IPS DF 6.9 (cell line): ENCODE measurements at places on chromosomes 16 and 17.

- no peak for DNase-seq
Measured at GRCh38 chr17:39903158-39903884, 15.1 kb downstream of the GSDMB start.

DNA sequence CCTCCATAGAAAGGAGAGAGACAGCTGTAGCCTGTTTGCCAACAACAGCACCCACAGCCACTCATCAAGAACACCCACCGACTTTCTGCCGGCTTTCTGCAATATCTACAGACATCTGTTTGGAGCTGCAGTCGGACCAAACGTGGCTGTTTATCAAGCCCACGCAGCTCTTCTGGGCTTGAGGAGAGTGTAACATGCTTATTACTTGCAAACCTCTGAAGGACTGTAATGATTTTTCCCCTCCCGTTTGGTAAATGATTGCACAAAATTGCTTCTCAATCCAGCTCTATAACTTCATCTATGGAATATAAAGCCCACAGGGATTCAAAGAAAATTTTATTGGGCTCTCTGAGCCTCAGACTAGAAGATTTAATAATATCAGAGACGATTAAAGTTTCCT, 100.5 kb downstream of the VAT1L start:
- no peak for DNase-seq

GRCh38 chr17:82436601-82437324, 13.8 kb downstream of the CYBC1 start:
- DNase-seq, result no peak

- DNase-seq, result no peak
Measured at GRCh38 chr17:40515491-40516041, 14.1 kb upstream of the TNS4 start.

DNA sequence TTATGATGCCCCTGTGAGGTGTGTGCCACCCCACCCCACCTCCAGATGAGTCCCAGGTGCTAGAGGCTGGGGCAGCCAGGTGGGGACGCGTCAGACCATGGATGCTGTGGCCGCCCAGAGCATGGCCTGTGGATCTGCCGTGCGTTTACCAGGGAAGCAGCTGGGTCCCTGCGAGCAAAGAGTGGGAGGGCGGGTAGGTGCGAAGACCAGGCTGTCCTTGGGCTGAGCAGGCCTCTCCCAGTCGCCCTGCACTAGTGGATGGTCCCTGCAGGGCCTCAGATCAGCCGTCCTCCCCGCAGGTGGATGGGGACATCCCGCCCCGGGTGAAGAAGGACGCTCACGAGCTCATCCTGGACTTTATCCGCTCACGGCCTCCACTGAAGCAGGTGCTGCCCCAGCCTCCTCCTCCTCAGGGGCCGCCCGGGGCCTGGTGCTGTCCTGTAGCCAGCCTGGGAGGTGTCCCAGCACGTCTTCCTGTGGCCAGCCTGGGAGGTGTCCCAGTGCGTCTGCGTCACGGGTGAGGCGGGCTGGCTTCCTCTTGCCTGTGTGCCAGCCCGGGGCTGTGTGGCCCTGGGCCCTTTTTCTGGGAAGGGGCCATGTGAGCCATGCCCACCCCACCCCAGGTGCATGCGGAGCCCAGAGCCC, 18.0 kb upstream of the TCF25 start:
- DNase-seq, result no peak

DNA sequence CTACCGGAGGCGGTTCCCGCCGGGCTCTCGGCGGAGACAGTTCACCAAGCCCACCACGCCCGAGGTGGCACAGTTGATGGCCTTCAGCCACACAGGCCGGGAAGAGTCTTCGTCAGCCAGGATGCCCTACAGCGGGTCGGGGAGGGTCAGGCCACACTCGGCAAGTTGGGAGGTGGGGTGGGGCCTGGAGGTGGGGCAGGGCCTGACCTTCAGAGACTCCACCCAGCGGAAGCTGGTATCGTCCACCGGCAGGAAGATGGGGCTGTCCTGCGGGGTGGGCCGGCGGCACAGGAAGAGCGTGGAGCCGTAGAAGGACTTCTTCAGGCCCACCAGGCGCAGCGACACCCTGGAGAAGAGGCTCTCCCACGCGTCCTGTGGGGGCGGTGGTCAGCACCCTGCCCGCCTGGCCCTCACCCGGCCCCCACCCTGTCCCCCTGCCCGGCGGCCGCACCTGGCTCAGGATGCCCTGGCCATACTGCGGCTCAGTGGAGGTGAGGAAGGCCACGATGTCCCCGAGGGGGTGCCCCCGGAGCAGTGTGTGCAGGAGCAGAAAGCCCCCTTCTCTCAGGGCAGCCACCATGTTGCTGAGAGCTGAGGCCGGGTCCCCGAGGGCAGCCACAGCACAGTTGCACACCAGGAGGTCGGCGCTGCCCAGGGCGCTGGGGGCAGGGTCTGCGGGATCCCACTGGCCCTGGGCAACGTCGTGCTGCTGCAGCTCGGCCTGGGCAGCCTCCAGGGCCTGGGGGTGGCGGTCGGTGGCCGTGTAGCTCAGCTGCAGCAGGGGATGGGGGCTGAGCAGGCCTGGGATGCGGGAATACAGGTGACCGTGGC, 12.8 kb downstream of the FASN start:
- no peak for DNase-seq

- no peak for DNase-seq
Measured at GRCh38 chr16:27174007-27174406, 29.3 kb upstream of the KDM8 start.

GRCh38 chr16:79714440-79714839, 113.9 kb upstream of the MAF start:
- DNase-seq, result no peak

- DNase-seq, result no peak
Measured at GRCh38 chr16:16014329-16015224, 65.2 kb downstream of the ABCC1 start.
